Urinary bladder (tissue), 4 donors: ENCODE measurements at places on chromosomes 5 and 9. TPM values are rescaled to one million over a fixed set of nuclear protein-coding genes. Genes with fewer than 3 reads are reported as not detected.

SLC45A2 gene
- not detected for total RNA-seq

LTC4S gene
- 1.8 TPM for total RNA-seq

FREM1 gene
- 53.2 TPM for total RNA-seq

SLC2A6 gene
- 3.4 TPM for total RNA-seq

LRRTM2 gene
- total RNA-seq: 3.3 TPM

TRIM7 gene
- total RNA-seq: 1.2 TPM
